ENCODE measurements at places on chromosomes 5 and 9. TPM values are rescaled to one million over a fixed set of nuclear protein-coding genes. Genes with fewer than 3 reads are reported as not detected.

- H3K36me3 ChIP-seq, result no peaks in the 10 kb centered on the region
These were observed 90.2 kb downstream of the TMEM174 start for GRCh38 chr5:73263001-73263710.

DNA sequence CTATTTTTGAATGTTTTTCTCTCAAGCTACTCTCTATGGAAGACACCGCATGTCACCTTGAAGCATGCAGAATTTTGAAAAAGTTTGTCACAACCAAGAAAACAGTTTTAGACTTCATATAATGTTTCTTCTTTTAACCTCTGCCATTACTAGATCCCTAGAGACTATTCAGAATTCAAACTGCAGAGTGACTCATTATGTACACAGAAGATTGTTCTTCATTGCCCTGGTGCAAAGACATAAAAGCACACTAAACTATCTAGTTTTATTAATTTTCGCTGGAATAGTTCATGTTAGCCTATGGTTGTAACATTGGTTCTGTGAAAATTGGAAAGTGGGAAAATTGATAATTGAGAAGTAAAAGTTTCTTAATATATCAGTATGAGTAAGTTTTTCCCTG lies 18.4 kb downstream of the F2RL2 start:
- H3K27me3 ChIP-seq, result no peaks in the 10 kb centered on the region
- no peak overlapping the region for H3K4me3 ChIP-seq
- peaks cover 15% of the 10 kb centered on the region for H3K36me3 ChIP-seq
- no peak overlapping the region for H3K27ac ChIP-seq
- peaks cover 6% of the 10 kb centered on the region for H3K4me1 ChIP-seq

- H3K4me3 ChIP-seq, result no peak overlapping the region
- H3K4me1 ChIP-seq, result no peaks in the 10 kb centered on the region
- no peak for DNase-seq
- H3K27ac ChIP-seq, result no peak overlapping the region
- H3K36me3 ChIP-seq, result peaks cover 20% of the 10 kb centered on the region
These were observed 54.1 kb downstream of the IPPK start for GRCh38 chr9:92615790-92616189.

- no peaks in the 10 kb centered on the region for H3K36me3 ChIP-seq
- no peak for DNase-seq
- no peak overlapping the region for H3K4me3 ChIP-seq
- H3K27ac ChIP-seq, result no peak overlapping the region
- H3K27me3 ChIP-seq, result no peaks in the 10 kb centered on the region
These were observed 16.7 kb upstream of the NEURL1B start for GRCh38 chr5:172624083-172624995.

- H3K27ac ChIP-seq, result no peak overlapping the region
- no peaks in the 10 kb centered on the region for H3K27me3 ChIP-seq
- H3K36me3 ChIP-seq, result peaks cover 27% of the 10 kb centered on the region
- peak; percentile 55 for DNase-seq
- H3K4me1 ChIP-seq, result peaks cover 14% of the 10 kb centered on the region
- no peak overlapping the region for H3K4me3 ChIP-seq
These were observed 79.8 kb downstream of the RICTOR start for GRCh38 chr5:38994324-38994927.

- no peak overlapping the region for H3K27ac ChIP-seq
- no peak for DNase-seq
- peaks cover 12% of the 10 kb centered on the region for H3K27me3 ChIP-seq
- H3K4me3 ChIP-seq, result no peak overlapping the region
- peaks cover 7% of the 10 kb centered on the region for H3K4me1 ChIP-seq
These were observed 148.5 kb downstream of the SGCD start for GRCh38 chr5:156475182-156476157.

The C9orf153 gene
- 0.40 TPM for total RNA-seq

Data from activated naive CD4-positive, alpha-beta T cell treated with anti-CD3 and anti-CD28 coated beads for 36 hours (primary cell).